ENCODE measurements at places on chromosomes 3 and 15.

DNA sequence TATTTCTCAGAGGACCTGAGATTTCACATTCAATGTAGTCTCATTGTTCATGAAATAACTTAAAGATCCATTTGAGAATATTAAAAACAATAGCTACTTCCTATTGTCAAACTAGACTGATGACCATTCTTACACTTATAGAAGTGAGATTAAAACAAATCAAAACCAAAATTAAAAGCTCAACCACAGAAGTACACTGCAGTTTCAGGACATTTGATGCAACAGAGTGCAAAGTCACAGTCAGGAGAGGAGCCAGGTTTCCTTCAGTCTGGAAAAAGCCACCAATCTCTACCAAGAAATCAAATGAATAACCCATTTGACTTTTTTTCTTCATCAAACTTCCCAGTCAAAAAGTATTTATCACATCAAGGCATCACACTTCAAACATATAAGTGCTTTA, 5.5 kb downstream of the CCPG1 start:
- no peak for DNase-seq

DNA sequence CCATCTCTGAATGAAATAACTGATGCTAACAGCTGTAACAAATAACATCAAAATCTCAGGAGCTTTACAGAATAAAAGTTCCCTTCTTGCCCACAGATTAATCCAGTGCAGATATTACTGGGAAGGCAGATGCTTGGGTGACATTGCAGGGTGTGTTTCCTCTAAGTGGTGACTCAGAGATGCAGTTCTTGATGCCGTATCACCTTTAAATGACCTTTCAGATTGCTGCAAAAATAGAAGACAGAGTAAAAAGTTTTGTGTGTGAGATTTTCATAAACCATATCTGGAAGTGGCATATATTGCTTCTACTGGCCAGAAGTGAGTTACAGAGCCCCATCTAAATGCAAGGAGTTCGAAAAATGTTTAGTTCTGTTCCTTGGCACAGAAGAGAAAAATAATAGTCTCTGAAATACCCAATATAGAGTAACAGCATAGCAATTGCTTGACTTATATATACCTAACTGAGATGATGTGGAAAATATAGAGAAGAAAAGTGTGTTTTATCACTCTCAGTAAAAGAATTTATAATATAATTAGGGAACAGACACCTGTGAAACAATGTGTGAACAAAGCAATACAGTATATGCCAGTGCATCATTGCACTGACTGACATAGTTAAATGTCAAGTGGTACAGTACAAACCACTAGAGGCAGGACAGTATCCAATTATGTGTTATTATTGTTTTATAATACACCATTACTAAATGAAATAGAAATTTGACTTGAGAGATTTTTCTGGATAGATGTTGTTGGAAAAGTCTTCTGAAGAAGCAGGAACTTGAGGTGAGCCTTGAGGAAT, 430.7 kb upstream of the CBLB start:
- DNase-seq, result no peak

DNA sequence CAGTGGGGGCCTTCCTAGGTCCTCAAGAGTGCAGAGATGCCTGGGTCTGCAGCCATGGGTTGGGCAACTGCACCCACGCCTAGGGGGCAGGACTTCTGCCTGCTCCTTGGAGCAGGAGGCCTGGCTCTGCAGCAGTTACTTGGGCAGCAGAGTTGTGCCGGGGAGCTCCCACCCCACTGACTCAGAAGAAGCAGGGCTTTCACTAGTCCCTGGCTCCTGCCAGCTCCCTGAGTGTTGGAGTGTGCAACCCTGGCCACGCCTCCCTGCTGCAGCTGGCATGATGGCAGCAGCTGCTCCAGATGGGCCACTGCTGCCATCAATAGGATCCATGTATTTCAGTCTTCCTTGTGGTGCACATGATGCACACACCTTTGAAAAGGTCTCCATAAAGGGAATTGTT, 40.6 kb upstream of the KCNH8 start:
- DNase-seq, result no peak

GRCh38 chr15:31271711-31272557, 54.7 kb upstream of the KLF13 start:
- no peak for DNase-seq

- DNase-seq, result no peak
Observed at GRCh38 chr15:49196856-49197255, 26.8 kb downstream of the GALK2 start.

DNA sequence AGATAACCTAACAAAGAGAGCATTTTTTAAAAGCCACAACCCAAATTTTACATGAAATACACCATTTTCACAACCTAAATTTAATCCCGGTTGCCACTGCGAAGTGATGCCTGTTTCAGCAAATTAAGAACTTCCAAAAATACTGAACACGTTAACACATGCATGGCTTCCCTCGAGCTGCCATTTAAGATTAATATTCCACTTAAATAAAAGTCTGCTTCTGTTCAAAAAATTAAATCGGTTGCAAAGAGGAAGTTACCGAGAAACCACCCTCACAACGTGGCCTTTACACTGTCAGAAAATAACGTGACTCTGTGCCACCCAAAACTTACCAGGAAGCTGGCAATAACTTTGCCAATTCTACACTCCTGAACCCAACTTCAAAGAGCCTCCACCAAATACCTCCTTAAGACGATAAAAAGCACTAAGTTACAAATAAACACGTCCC, 1.2 kb downstream of the TBL1XR1 start:
- peak; percentile 53 for DNase-seq

DNA sequence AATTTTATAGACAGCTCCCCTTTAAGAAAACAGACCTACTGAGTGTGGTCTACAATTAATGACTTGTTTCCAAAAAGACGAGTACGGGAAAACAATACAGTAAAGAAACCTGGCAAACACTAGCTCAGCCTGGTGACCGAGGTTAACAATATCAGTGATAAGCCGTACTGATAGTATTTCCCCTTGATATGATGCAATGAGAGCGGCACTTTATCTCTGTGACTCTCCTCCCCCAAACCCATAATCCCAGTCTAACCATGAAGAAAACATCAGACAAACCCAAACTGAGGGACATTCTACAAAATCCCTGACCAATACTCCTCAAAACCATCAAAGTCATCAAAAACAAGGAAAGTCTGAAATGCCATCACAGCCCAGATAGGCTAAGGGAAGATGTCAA, 8.2 kb downstream of the DENND4A start:
- no peak for DNase-seq

GRCh38 chr3:196918968-196919367, 23.4 kb downstream of the NCBP2 start:
- DNase-seq, result no peak

DNA sequence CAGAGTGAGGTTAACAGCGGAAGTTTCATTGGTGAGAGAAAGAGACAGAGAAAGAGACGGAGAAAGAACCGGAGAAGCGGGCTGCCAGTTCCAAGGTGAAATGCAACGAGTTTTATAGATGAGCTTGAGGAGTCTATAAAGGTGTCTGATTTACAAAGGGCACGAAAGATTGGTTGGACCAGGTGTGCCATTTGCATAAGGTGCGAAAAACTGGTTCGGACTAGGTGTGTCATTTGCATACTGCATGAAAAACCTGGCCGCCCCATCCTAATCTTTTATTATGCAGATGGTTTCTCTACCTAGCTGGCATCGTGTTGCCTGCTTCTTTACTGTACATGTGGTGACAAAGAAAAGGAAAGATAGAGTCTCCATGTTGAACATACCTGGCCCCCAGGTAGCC, 253.8 kb upstream of the IGF1R start:
- DNase-seq, result no peak
